ENCODE measurements at places on chromosomes 1 and 21. TPM values are rescaled to one million over a fixed set of nuclear protein-coding genes. Genes with fewer than 3 reads are reported as not detected.

The IQGAP3 gene
- total RNA-seq = 4.9 TPM

The LCE6A gene
- total RNA-seq = not detected

The C1orf185 gene
- not detected for total RNA-seq

The MRPS15 gene
- total RNA-seq = 24.7 TPM

The SPRR3 gene
- total RNA-seq = 0.39 TPM

The ACTL8 gene
- not detected for total RNA-seq

The SNAPIN gene
- total RNA-seq = 58.0 TPM

The DAB1 gene
- 8.3 TPM for total RNA-seq

The NPR1 gene
- 6.3 TPM for total RNA-seq

The CD34 gene
- total RNA-seq = 10.5 TPM

The OR6N1 gene
- total RNA-seq = not detected

The SPATC1L gene
- 9.9 TPM for total RNA-seq

The PRAMEF10 gene
- not detected for total RNA-seq

The NOC2L gene
- total RNA-seq = 48.3 TPM

The GPR25 gene
- total RNA-seq = not detected

The CDK18 gene
- total RNA-seq = 14.0 TPM

The IL10RB gene
- 29.9 TPM for total RNA-seq

The MYCL gene
- total RNA-seq = 6.1 TPM
